Adrenal gland (tissue), 19 donors: ENCODE measurements at places on chromosomes 4 and X. TPM values are rescaled to one million over a fixed set of nuclear protein-coding genes. Genes with fewer than 3 reads are reported as not detected.

DNA sequence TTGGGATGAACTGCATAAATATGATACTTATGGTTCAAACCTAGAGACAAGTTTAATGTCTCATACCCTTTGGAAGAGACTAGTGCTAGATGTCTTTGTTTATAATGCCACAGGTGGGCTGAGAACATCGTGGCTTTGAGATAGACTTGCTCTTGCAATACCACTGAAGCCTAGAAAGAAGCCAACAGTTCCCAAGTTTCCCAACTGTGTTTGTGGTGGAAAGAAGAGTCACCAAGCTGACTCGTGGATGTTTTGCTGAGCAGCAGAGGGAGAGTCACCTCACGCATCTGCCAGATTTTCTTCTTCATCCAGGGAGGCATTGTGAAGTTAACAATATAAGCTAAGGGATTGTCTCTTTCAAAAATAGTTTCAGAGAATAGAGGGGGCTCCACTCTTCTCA is 1076.2 kb downstream of the C4orf33 start:
- no peak for DNase-seq
- H3K4me1 ChIP-seq, result no peaks in the 10 kb centered on the region
- no peaks in the 10 kb centered on the region for H3K36me3 ChIP-seq

MAGIX gene
- 3.1 TPM for total RNA-seq

DNA sequence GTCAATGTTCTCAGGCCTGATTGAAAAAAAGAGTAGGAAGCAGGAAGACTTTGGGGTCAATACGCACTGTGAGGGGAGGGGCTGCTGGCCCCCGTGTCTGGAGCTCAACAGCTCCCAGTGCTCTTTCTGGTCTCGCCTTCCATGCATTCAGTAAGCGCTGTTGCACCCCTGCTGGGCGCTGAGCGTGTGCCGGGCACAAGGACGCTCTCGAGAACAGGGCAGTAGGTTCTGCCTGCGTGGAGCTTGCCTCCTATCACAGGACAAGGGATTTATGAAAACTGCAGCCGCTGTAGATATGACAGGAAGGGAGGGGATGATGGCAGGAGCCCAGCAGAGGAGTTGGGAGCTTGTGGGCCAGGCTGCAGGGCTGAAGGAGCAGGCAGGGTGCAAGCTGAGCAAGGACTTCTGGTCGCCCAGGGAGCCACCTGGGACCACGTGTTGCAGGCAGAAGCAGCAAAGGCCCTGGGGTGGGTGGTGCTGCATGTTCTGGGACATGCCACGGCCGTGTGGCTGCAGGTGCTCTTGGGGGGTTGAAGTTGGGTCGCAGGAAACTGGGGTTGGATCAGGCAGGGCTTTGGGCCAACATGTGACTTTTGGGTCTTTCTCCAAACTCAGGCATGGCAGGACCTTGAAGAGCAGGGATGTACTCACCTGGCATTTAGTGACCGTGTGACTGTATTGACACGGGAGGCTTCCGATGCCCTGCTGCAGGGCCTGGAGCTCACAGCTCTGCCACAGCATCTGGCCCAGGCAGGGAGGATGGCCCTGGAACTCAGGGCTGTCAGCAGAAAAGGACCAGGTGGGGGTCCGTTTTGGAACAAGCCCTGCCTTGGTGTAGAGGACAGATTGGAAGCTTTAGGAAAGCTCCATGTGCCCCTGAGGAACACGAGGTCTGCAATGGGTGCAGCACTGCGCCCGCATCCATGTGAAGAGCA is 97.9 kb downstream of the CPZ start:
- H3K4me1 ChIP-seq, result no peaks in the 10 kb centered on the region
- peaks cover 15% of the 10 kb centered on the region for H3K27me3 ChIP-seq
- H3K4me3 ChIP-seq, result no peak overlapping the region
- no peaks in the 10 kb centered on the region for H3K36me3 ChIP-seq
- no peak for DNase-seq

BCOR gene
- total RNA-seq, result 37.2 TPM
